ENCODE measurements at places on chromosomes 4 and X. TPM values are rescaled to one million over a fixed set of nuclear protein-coding genes. Genes with fewer than 3 reads are reported as not detected.

Gene KLF8
- 2.0 TPM for total RNA-seq

Gene ATP8A1
- 70.9 TPM for total RNA-seq

Gene TRO
- total RNA-seq, result 24.1 TPM

Gene AFP
- total RNA-seq, result not detected

Gene SLC16A2
- total RNA-seq, result 7.3 TPM

Gene OTC
- total RNA-seq, result 1.8 TPM

Gene TMPRSS11D
- not detected for total RNA-seq

Gene DNAJB14
- 30.7 TPM for total RNA-seq

Gene PQBP1
- 48.1 TPM for total RNA-seq

Gene BMX
- 0.52 TPM for total RNA-seq

Gene MGAT4D
- total RNA-seq, result not detected

Gene MAB21L2
- total RNA-seq, result not detected

Gene TREX2
- total RNA-seq, result 1.6 TPM

Gene SPANXN4
- not detected for total RNA-seq

Gene SHOX
- total RNA-seq, result not detected

Gene SPANXA1
- not detected for total RNA-seq

Gene SSX4
- not detected for total RNA-seq

Gene CXorf49
- total RNA-seq, result not detected

Gene MAGEA12
- total RNA-seq, result not detected
